CD4-positive, alpha-beta memory T cell (primary cell): ENCODE measurements at places on chromosomes 7 and 10.

GRCh38 chr10:43790147-43790546 lies 141.5 kb upstream of the ZNF32 start:
- no peak for DNase-seq

DNA sequence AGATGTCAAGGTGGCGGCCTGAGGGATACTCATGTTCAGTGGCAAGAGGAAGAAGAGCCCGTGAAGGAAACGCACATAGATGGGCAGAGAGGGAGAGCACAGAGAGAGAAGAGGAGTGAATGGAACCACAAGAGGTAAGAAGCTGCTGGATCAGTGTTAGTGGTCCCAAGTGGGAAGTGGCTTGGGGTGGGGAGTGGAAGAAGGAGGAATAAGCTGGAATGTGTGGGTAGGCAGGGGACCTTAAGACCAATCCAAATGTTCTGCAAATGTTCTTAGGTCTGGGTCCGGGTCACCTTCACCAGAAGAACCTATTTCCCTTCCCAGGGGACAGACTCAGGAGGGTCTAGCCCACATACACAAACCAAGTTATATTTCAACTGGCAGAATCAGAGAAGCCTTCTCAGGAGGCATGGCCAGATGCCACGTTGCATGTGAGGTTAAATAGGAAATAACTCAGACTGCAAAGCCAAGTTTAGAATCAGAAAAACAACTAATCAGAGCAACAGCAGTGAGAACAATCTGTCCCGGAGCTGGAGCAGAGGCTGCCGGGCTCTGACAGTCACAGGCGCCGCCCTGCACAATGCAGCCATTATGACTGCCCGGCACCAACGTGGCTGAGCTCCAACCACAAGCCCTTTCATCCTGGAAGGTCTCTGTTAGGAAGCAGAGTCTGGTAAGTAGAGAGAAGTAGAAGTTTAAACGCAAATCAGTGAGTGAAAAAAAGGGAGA lies 78.6 kb upstream of the ARMC3 start:
- DNase-seq, result no peak

DNA sequence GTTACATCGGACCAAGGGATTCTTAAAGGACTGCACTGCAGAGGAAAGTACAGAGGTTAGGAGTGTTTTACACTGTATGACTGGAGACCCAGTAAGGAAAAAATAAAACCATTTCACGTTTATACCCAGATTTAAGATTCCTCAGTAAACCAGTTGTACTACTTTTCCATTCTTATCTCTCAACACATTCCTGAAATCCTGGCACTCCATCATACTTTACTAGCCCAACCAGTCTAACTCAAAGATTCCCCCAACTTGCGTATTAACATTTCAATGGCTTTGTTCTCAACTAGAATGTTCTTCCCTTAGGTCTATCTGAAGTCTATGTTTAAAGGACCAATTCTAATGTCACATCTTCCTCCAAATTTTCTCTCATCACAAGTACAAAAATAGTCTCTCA lies 8.0 kb downstream of the CCDC186 start:
- DNase-seq, result no peak

- no peak for DNase-seq
These were observed 110.4 kb downstream of the PON1 start for GRCh38 chr7:95213809-95214492.

DNA sequence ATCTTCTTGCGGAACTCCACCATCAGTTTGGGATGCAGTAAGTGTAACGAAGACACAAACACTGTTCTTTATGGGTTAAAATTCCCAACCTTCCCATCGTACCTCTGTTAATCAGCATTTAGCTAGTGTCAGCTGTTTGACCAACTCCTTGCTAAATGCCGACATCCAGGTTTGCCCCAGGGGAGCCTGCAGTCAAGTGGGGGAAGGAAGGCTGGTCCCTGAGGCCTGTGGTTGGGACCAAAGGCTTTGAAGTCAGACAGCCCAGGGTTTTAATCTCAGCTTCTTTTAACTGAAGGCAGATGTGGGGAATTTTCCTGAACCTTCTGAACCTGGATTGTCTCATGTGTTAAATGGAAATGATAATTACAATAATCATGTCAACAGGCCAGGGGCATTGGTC lies 443.7 kb downstream of the GLRX3 start:
- DNase-seq, result no peak

DNA sequence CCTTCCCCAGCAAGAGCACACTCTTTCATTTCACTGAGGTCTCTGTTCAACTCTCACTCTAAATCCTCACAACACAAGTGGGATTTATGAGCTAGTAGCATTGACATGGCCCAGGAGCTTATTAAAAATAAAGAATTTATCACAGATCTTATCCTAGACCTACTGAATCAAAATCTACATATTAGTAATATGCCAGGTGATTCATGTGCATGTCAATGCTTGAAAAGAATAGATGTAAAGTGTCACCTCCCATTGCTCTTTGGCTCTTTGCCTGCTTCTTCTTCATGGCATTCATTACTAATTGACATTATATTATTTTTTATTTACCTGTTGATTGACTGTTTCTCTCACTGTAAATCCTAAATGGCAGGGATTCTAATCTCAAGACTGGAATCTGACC lies 459.2 kb upstream of the LRRTM3 start:
- DNase-seq, result no peak

GRCh38 chr7:140003913-140004382 lies 58.8 kb downstream of the PARP12 start:
- DNase-seq, result peak; percentile 26

- DNase-seq, result no peak
These were observed 156.6 kb downstream of the CCDC3 start for GRCh38 chr10:12844811-12845483.

- peak; percentile 62 for DNase-seq
These were observed 20.3 kb upstream of the IGF2BP3 start for GRCh38 chr7:23490357-23491135.

GRCh38 chr10:78567680-78568455 lies 500.9 kb upstream of the ZMIZ1 start:
- DNase-seq, result no peak

DNA sequence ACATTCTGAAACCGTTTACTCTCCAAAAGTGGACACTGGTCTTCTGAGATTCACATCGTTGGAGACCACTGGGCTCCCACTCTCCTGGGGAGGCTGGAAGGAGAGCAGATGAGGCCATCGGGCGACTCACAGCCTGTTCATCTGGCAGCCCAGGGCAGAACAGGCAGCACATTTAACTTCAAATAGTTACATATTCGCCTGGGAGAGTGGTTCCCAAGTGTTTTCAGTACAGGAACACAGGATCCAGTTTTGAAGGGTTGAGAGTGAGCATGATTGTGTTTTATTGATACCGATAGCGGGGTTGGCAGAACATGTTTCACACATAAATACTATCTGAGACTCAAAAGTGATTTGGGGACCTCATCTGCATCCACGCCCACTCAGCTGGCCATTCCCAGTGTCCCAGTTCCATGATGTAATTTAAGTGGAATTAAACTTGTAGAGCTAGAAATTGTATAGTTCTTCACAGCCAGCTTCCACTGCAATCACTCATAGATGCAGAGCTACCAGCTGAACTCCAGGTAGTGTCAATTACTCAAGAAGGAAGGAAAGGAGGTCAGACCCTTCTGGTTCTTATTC lies 22.8 kb upstream of the PNLIP start:
- no peak for DNase-seq

DNA sequence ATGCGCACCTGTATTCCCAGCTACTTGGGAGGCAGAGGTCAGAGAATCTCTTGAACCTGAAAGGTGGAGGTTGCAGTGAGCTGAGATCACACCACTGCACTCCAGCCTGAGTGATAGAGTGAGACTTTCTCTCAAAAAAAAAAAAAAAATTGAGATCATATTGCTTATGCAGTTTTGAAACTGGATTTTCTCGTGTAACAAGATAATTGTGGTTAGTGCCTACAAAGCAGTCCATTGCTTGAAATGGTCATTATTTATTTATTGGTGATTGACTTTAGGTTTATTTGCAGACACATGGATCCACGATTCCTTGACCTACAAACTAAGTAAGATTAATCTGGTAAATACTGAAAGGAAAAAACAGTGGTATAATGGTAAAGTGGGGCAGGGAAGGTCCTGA lies 149.8 kb downstream of the TAX1BP1 start:
- DNase-seq, result no peak

DNA sequence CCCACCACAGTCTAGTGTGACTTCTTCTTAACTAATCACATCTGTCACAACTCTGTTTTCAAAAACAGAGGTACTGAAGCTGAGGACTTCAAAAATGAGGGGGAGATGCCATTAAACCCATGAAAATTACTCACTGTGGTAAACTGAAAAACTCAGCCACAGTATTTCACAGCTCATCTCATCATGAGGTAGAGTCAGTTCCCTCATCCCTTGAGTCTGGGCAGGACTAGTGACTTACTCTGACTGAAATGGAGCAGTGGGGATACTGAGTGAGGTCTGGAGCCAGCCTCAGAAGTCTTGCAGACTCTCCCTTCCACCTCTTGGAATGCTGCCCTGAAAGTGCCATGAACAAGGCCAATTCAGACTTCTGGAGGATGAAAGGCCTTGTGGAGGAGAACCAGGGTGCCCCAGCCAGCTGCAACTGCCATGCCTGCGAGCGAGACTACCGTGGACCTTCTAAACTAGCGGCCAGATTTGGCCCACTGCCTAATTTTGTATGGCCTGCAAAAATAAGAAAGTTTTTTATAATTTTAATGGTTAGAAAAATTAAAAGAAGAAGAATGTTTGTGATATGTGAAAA lies 24.7 kb upstream of the ANKRD1 start:
- DNase-seq, result no peak

DNA sequence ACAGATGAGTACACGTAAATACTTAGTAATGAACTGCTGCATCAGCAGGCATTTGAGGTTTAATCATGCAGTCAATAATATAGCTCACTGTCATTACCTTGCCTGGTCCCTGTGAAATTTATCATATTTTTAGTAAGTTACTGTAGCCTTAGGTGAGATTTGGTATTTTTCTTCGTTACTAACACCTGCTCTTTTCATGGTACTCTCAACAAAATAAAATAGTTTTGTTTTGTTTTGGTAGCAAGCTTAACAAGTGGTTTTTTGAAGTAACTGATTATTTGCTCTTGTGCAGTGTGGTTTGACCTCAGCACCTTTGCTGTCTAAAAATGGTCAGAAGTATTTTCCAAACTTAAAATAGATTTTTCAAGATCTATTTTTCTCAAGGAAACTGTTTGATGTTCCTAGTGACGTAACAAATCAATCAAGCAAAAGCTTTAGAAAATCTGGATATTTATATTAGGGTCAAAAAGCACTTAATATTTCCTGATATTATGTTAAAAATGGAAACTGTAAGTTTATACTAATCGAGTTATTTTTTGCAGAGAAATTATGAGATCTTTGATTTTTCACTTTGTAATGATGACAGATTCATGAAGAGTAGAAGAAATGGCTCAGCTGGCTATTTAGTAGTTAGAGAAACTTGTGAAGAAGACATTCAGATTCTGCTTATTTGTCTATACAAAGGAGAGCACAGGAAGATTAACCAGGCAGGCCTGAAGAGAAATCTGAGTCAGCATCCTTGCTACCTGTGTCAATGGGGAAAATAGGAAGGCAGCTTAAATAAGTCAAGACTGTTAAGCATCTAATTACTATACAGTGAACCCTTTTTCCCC lies 21.0 kb upstream of the RPA3 start:
- no peak for DNase-seq

DNA sequence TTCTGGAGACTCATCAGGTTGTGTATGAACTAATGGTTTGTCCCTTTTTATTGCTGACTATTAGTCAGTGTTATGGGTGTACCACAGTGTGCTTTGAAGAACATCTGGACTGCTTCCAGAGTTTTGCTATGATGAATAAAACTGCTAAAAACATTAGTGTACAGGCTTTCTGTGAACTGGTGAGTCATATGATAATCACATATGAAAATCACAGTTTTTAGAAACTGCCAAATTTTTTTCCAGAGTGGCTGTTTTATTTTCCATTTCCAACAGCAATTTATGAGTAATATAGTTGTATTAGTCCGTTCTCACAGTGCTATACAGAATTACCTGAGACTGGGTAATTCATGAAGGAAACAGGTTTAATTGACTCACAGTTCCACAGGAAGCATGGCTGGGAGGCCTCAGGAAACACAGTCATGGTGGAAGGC lies 281.2 kb upstream of the VSTM2A start:
- DNase-seq, result no peak

- no peak for DNase-seq
These were observed 44.2 kb downstream of the HERPUD2 start for GRCh38 chr7:35650751-35651150.

- DNase-seq, result no peak
These were observed 43.6 kb upstream of the THSD7A start for GRCh38 chr7:11875635-11876034.

- peak; percentile 44 for DNase-seq
These were observed 122.9 kb upstream of the KCTD7 start for GRCh38 chr7:66505531-66506451.

DNA sequence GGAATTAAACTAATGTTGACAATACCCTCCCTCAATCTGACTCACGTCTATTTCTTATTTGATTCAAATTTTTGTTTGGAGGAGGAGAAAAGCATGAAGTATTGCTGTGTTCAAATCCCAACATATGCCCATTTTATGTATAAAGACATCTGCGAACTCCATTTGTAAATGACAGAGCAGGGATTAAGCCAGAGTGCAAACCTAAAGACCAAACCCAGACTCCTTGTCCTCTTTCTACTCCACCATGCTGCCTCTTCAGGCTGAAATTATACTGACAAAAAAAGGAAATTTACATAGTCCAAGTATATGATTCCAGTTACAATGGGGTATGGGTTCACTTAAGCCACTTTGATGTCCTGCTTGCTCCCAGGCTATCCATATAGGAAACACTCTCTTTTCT lies 383.1 kb downstream of the ADRA2A start:
- no peak for DNase-seq

DNA sequence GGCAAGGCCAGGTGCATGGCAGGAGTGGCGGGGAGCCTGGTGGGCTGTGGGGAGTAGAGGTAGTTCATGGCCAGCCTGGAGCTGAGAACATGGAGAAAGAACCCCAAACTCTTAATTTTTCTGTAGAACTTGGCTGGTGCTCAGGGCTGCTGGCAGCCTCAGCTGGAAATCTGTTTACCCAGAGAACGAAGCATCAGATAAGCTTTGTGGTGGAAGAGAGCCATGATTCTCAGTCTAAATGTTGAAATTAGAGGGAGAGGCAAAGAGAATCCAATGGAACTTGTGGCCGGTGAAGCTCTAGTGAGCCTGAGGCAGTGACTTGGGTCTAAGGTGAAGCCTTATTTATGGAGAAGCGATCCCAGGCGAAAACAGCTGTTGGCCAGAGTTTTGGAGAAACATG lies 126.4 kb downstream of the CCDC3 start:
- DNase-seq, result no peak

- no peak for DNase-seq
These were observed 184.0 kb downstream of the DIP2C start for GRCh38 chr10:505419-505818.

- no peak for DNase-seq
These were observed 71.9 kb downstream of the MRPL32 start for GRCh38 chr7:43004082-43004481.

DNA sequence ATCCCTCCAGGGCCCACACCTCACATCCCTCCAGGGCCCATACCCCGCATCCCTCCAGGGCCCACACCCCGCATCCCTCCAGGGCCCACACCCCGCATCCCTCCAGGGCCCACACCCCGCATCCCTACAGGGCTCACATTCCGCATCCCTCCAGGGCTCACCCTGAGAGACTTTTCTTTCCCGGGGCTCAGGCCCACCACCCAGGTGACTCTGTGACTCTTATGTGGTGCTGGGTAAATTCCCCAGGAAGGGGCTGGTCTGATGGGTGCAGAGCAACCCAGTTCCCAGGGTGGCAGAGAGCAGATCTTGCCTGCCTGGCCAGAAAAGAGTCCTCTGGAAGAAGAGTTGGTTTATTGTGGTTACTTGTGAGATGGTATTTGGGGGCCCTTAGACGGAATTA lies 290.7 kb downstream of the TCERG1L start:
- DNase-seq, result no peak
